T-cell (primary cell): ENCODE measurements at places on chromosomes 3 and 15. TPM values are rescaled to one million over a fixed set of nuclear protein-coding genes. Genes with fewer than 3 reads are reported as not detected.

Gene SHC4
- total RNA-seq = 0.19 TPM

DNA sequence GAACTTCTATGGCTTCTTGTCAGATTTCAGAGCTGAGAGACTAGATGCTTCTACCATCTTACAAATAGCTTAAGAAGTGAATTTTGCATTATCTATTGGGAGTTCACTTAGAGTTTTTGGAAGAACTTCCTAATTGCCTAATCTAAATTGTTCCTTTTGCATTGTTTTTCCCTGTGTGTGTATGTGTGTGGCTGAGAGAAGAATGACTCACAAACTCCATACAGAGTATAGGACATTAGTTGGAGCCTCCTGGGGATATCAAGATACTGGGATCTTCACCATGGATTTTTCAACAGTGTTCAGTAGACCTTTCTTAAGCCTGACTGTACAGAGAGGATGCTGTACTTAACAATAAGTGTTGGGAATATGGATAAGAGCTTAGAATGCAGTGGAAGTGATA, 10.9 kb downstream of the TLNRD1 start:
- no peaks in the 10 kb centered on the region for H3K36me3 ChIP-seq
- no peak overlapping the region for H3K27ac ChIP-seq
- H3K27me3 ChIP-seq = no peaks in the 10 kb centered on the region
- H3K4me1 ChIP-seq = peaks cover 2% of the 10 kb centered on the region
- no peak overlapping the region for H3K4me3 ChIP-seq

Gene RBP2
- not detected for total RNA-seq

DNA sequence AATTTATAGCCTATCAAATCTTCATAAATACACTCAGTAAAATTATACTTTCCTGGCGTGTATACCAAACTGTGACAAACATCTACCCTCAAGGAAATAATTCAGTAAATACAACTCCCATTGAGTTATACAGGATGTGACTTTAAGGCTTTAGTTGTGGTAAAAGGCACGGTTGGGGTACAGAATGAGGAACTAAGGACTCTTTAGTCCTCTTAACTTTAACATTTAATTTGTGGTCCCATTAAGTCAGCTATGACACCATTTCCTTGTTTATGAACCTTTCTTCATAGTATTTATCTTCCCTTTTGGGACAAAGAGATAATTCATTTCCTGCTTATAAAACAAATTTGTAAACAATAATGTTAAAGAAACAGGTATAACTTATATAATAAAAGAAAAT, 30.2 kb downstream of the IFT80 start:
- DNase-seq = no peak
- H3K27me3 ChIP-seq = no peaks in the 10 kb centered on the region
- no peak overlapping the region for H3K4me3 ChIP-seq
- no peaks in the 10 kb centered on the region for H3K36me3 ChIP-seq

GRCh38 chr3:173652093-173652492, 254.5 kb downstream of the NLGN1 start:
- no peaks in the 10 kb centered on the region for H3K27me3 ChIP-seq
- H3K4me3 ChIP-seq = no peak overlapping the region
- no peak for DNase-seq
- H3K36me3 ChIP-seq = no peaks in the 10 kb centered on the region
- H3K4me1 ChIP-seq = no peaks in the 10 kb centered on the region
- no peak overlapping the region for H3K27ac ChIP-seq

Gene RASGRP1
- total RNA-seq = 124 TPM

- H3K27me3 ChIP-seq = no peaks in the 10 kb centered on the region
- H3K27ac ChIP-seq = no peak overlapping the region
- no peak overlapping the region for H3K4me3 ChIP-seq
Measured at GRCh38 chr3:95343767-95344166, 1280.9 kb downstream of the NSUN3 start.

- no peak overlapping the region for H3K27ac ChIP-seq
- no peak overlapping the region for H3K4me3 ChIP-seq
- no peaks in the 10 kb centered on the region for H3K36me3 ChIP-seq
- no peak for DNase-seq
- H3K4me1 ChIP-seq = no peaks in the 10 kb centered on the region
- no peaks in the 10 kb centered on the region for H3K27me3 ChIP-seq
Measured at GRCh38 chr3:115553796-115554486, 69.4 kb upstream of the GAP43 start.

GRCh38 chr3:37725842-37726241, 135.8 kb upstream of the CTDSPL start:
- no peaks in the 10 kb centered on the region for H3K4me1 ChIP-seq
- H3K4me3 ChIP-seq = no peak overlapping the region

Gene ACOX2
- total RNA-seq = 0.23 TPM

DNA sequence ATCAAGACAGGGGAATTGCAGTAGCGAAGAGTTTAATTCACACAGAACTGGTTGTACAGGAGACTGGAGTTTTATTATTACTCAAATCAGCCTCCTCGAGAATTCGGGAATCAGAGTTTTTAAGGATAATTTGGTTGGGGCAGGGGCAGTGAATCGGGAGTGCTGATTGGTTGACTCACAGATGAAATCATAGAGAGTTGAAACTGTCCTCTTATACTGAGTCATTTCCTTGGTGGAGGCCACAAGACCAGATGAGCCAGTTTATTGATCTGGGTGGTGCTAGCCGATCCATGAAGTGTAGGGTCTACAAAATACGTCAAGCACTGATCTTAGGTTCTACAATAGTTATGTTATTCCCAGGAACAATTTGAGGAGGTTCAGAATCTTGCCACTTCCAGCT, 5.3 kb upstream of the ZNF770 start:
- H3K36me3 ChIP-seq = no peaks in the 10 kb centered on the region
- H3K4me1 ChIP-seq = peaks cover 5% of the 10 kb centered on the region
- H3K4me3 ChIP-seq = no peak overlapping the region
- DNase-seq = no peak
- peaks cover 5% of the 10 kb centered on the region for H3K27me3 ChIP-seq

DNA sequence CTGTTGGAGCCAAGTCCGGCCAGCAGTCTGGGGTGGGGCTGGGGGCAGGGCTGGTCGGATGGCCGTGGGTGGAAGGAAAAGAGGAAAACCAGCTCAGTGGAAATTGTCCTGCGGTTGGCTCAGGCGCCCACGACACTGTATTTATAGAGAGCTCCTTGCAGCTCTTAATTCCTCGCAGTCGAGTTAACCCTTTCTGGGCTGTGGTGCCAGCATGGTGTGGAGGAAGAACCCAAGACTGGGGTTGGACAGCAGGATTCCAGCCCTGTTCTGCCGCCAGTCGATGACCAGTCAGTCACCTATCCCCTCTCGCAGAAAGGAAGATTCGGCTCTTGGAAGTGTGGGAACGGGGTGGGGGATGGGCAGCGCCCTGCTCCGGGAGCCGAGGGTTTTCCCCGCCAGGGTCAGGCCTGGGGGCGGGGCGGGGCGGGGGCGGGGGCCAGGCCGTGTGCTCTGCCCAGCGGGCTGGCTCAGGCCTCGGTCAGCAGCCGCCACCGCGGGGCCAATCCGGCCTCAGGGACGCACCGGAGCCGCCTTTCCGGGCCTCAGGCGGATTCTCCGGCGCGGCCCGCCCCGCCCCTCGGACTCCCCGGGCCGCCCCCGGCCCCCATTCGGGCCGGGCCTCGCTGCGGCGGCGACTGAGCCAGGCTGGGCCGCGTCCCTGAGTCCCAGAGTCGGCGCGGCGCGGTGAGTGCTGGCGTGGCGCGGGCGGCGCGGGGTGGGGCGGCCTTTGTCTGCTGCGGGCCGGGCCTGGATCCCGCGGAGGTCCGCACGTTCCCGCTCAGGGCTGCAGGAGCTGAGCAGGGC, at the start of gene CD276:
TSS of gene CD276 (plus strand) at position 607 of the 804 bp plus-strand sequence. CDS start 15,257 bp downstream, outside the sequence.
- H3K27me3 ChIP-seq = peaks cover 8% of the 10 kb centered on the region
- H3K4me1 ChIP-seq = peaks cover 15% of the 10 kb centered on the region
- H3K36me3 ChIP-seq = no peaks in the 10 kb centered on the region
- DNase-seq = no peak
